ENCODE measurements at places on chromosomes 11 and 22. TPM values are rescaled to one million over a fixed set of nuclear protein-coding genes. Genes with fewer than 3 reads are reported as not detected.

- H3K27me3 ChIP-seq: peaks cover 25% of the 10 kb centered on the region
- peaks cover 8% of the 10 kb centered on the region for H3K4me1 ChIP-seq
- no peak overlapping the region for H3K4me3 ChIP-seq
- no peak for DNase-seq
Observed at GRCh38 chr11:12117200-12117599, 6.8 kb downstream of the MICAL2 start.

The OR51I1 gene
- not detected for total RNA-seq

The CXCR5 gene
- total RNA-seq: not detected

DNA sequence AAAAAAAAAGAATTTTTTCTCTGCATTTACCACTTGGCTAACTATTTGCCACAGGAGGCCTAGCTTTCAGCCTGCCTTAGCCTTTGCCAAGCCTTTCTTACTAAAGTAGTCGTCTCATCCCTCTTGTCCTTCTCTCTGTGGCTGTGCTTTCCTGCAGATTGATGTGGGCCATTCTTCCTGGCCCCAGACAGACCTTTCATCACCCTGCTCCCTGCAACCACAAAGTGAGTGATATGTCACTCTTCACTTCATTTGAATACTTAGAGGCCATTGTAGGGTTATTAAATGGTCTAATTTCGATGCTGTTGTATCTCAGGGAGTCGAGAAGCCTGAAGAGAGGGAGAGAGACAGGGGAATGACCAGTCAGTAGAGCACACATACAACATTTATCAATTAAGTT is 37.6 kb downstream of the ART5 start:
- H3K4me1 ChIP-seq: peaks cover 4% of the 10 kb centered on the region
- H3K27ac ChIP-seq: no peak overlapping the region
- peaks cover 2% of the 10 kb centered on the region for H3K27me3 ChIP-seq
- H3K36me3 ChIP-seq: no peaks in the 10 kb centered on the region

DNA sequence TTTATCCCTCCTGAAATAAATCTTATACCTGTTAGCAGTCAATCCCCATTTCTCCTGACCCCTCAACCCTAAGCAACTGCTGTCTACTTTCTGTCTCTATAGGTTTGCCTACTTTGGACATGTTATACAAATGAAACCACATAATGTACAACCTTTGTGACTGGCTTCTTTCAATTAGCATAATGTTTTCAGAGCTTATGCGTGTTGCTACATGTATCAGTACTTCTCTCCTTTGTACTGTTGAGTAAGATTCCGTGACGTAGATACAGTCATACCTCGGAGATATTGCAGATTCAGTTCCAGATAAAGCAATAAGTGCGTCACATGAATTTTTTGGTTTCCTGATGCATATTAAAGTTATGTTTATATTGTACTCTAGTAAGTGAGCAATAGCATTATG is 127.3 kb downstream of the MORC2 start:
- no peaks in the 10 kb centered on the region for H3K36me3 ChIP-seq
- no peak for DNase-seq
- no peaks in the 10 kb centered on the region for H3K4me1 ChIP-seq
- no peak overlapping the region for H3K4me3 ChIP-seq
- peaks cover 5% of the 10 kb centered on the region for H3K27me3 ChIP-seq

DNA sequence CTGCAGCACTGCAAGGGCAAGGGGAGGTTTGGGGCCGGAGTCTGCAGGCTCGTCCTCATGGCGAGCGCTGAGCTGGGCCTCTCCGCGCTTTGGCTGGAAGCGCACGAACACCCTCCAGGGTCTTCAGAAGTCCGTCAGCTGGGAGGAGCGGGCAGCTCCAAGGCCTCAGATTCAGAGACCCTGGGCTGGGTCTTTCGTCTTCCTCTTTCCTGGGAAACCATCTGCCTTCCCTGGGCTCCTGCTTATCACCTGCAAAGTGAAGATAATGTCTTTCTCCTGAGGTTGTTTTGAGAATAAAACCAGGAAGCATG is 525.6 kb downstream of the BRD1 start:
- H3K27ac ChIP-seq: no peak overlapping the region
- no peaks in the 10 kb centered on the region for H3K27me3 ChIP-seq
- no peak for DNase-seq

GRCh38 chr11:122234257-122234656 is 118.2 kb upstream of the BLID start:
- H3K36me3 ChIP-seq: no peaks in the 10 kb centered on the region
- H3K27me3 ChIP-seq: no peaks in the 10 kb centered on the region
- H3K4me3 ChIP-seq: no peak overlapping the region
- DNase-seq: no peak

The HEPHL1 gene
- total RNA-seq: not detected

The MOGAT2 gene
- total RNA-seq: not detected

DNA sequence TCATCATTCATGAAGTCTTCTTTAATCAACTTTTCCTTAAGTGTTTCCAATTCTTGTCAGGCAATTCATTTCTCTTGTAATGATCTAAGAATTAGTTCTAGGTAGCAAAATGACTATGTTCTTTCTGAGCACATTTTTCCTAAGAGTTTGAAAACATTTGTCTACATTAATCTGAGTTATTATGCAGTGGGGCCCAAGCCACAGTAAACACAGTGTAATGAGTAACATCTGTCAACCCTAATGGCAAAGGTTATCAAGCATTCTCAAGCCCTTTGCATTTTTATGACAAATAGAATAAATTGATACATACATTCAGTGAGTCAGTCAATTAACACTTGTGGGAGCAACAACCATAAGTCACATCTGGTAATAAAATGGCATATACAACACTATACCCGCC is 106.7 kb upstream of the ZC3H12C start:
- no peak overlapping the region for H3K4me3 ChIP-seq
- no peaks in the 10 kb centered on the region for H3K4me1 ChIP-seq
- H3K36me3 ChIP-seq: no peaks in the 10 kb centered on the region
- DNase-seq: no peak
- H3K27ac ChIP-seq: no peak overlapping the region
